Stimulated activated naive CD8-positive, alpha-beta T cell treated with anti-CD3 and anti-CD28 coated beads, Interleukin-15, amount 100 ng/mL, for 72 hours (primary cell): ENCODE measurements at places on chromosomes 3 and 15.
A peak's percentile ranks its signal among the peaks of the same experiment; 100 is the strongest.

GRCh38 chr3:11385891-11386290 is 113.7 kb downstream of the ATG7 start:
- no peak for DNase-seq

DNA sequence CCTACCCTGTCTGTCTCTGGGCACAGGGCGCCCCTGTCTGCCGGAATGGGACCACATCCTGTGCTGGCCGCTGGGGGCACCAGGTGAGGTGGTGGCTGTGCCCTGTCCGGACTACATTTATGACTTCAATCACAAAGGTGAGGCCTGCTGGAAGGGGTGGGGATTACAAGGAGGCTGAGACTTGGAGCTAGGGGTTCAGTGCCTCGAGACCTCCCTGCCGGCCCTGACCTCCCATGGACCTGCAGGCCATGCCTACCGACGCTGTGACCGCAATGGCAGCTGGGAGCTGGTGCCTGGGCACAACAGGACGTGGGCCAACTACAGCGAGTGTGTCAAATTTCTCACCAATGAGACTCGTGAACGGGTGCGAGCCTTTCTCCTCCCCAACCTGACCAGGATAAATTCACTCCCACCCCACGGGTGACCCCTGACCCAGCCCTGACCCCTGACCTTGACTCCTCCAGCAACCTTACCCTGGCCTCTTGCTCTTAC is 20.4 kb downstream of the PTH1R start:
- no peak for DNase-seq

GRCh38 chr3:179181993-179182551 is 33.9 kb downstream of the PIK3CA start:
- DNase-seq = no peak

DNA sequence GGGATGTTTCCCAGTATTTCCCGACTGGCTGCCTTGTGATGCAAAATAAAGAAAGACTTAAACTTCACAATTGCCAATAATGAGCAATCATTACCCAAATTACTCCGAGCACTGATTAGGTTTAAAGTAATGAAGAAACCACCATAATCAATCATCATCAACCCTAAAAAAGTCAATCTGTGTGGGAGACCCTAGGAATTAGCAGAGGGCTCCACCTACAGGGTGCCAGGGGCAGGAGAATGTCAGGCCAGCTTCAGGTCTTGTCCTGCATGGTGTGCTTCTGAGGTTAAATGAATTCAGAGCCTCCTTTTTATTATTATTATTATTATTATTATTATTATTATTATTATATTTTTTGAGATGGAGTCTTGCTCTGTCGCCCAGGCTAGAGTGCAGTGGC is 478.0 kb upstream of the ARRDC4 start:
- DNase-seq = no peak

- no peak for DNase-seq
Measured at GRCh38 chr3:62708638-62709373, 166.4 kb downstream of the CADPS start.

- no peak for DNase-seq
Measured at GRCh38 chr15:54789376-54789775, 407.4 kb downstream of the RSL24D1 start.

- DNase-seq = peak; percentile 34
Measured at GRCh38 chr3:112097378-112097777, 11.2 kb downstream of the C3orf52 start.
